Inflammatory macrophage treated with lipopolysaccharide for 4 hours (primary cell): ENCODE measurements at places on chromosomes 7 and 10.

DNA sequence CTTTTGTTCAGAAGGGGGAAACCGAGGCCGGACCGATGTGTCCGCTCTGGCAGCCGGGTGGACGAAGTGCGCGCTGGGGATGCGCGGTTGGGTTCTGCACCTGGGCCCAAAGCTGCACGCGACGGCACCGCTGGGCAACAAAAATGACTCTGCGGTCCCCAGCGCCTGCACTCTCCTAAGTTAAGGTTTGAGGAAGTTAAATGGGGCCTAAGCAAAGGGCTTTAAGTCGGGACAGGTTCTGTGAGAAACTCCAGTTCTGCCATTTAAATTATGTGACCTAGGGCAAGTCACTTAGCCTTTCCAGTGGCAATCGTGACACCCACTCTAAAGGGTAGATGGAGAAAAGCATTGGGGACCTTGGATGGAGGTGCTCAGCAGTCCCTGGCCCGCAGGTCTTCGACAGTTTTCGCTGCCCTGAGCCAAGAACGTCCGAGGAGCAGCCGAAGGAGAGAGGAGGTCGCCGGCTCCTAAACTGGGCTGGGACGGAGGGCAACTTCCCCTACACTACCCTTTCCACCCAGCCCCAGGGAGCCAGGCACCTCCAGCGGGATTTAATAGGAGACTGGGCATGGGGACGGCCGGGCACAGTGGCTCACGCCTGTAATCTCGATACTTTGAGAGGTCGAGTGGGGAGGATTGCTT, 534 bp upstream of the ACBD5 start:
- DNase-seq: peak; percentile 57

DNA sequence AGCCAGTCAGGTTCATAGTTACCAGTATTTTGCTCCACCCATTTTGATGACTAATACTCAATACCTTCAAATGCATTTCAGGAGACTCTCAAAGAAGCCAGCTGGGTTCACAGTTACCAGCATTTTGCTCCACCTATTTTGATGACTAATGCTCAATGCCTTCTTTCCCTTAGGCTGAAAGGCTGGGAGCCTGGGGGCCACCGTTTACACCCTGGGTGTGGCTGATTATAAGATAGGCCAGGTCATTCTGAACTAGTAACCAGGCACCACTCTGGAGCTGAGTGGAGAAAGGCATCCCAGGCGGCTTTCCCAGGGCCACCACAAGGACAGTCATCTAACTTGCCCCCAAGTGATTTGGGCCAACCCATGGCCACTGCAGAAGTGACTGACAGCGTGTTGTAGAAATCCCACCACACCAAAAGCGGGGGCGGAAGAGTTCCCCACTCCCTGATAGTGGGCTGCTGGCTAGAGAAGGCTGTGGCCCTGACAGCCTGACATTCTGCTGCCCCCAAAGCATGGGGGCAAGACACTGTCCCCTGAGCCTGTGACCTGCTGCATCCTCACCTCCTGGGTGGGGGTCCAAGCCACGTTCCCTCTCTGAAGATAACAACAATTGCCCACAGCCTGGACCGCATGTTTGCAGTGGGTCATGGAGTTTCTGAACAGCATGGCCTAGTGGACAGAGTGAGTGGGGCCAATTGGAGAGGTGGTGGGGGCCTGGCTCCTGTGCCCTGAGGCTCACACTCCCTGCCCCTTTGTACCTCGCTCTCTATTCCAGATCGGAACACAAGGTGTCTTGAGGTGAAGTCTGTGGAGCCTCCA, 23.0 kb upstream of the ZNF488 start:
- no peak for DNase-seq

DNA sequence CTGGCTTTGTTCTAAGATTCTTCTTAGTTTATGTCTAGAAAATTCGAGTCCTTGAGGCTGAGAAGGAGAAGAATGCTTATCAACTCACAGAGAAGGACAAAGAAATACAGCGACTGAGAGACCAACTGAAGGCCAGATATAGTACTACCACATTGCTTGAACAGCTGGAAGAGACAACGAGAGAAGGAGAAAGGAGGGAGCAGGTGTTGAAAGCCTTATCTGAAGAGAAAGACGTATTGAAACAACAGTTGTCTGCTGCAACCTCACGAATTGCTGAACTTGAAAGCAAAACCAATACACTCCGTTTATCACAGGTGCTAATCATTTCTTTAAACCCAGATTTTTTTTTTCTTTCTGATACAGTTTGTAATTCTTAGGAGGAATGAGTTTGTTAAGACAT, 6.7 kb downstream of the CEP55 start:
- no peak for DNase-seq

DNA sequence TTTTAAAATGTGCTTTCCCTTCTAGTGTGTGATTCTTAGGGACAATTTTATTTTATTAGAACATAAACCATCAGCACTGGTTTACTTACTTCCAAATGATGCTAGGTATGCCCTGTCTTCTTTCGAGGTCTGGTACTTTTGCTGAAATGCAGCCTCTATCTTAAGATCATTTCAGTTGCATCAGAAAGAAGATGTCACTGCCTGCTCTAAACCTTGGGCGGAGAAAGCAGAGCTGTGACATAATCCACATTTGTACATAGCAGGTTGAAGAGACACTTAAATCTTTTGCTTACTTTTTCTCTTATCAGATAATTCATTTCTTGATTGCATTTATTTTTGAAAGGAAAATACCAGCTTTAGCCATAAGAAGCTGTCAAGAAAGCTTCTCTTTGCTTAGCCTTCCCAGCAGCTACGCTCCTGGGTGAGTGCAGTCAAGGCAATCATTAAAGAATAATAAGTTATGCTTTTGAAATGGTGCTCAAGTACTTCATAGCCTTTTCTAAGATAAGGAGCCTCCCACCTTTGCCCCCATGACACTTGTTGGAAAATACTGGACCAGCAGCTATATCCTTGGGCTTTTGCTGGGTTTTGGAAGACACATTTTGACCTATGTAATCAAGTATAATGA, 108.4 kb upstream of the SAMD8 start:
- no peak for DNase-seq

GRCh38 chr7:144027070-144027469, 21.7 kb upstream of the OR2A5 start:
- no peak for DNase-seq

- DNase-seq: peak; percentile 47
These were observed 803 bp downstream of the GOLGA7B start for GRCh38 chr10:97850446-97850845.

DNA sequence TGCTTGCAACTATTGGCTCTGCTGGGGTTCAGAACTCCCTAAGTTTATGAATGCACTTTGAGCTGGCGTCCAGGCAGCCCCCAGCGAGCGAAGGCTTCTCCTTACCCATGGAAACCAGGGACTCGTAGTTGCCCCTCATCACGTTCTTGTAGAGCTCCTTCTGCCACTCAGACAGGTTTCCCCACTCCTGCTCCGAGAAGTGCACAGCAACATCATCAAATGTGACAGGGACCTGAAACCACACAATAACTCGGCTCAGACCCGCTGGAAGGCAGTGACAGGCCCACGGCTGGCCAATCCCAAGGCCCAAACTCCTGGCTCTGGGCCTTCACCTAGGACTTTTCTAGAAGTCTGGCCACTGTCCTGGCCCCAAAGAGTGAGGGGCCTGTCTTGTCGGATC, 6.9 kb downstream of the ZNF777 start:
- no peak for DNase-seq

DNA sequence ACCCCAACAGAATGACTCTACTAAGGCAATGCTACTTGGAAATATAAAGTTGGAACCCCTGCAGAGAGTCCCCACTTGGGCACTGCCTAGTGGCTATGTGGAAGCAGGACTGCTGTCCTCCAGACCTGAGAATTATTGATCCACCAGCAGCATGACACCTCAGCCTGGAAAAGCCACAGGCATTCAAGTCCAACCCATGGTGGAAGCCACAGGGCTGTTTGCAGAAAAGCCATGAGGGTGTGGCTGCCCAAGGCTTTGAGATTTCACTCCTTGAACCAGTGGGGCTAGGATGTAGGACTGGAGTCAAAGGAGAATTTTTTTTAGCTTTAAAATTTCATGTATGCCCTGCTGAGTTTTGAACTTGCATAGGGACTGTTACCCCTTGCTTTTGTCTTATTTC, 13.6 kb upstream of the GHRHR start:
- DNase-seq: no peak

DNA sequence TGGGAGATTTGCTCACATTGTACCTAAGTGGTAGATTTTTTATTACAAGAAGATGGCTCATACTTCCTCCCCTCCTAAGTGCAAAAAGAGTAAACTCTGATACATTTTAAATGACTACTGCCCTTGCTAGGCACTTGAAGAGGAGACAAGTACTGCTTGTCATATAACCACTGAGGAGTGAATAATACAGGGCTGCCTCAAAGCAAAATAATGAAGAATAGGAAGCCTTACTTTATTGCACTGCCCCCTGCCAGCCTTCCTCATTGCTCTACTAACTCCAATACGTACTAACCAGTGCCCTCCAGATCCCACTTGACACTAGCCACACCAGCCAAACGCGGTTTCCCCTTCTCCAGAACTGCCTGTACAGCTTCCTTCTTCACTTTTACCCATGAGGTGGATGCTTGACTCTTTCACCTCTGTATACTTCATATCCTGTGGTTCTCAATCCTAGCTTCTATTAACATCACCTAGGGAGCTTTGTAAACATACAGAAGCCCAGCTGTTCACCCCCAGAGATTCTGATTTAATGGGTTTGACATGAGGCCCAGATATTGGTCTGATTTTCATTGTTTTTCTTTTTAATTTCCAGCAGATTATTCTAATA, 11.7 kb upstream of the MTERF1 start:
- DNase-seq: no peak

DNA sequence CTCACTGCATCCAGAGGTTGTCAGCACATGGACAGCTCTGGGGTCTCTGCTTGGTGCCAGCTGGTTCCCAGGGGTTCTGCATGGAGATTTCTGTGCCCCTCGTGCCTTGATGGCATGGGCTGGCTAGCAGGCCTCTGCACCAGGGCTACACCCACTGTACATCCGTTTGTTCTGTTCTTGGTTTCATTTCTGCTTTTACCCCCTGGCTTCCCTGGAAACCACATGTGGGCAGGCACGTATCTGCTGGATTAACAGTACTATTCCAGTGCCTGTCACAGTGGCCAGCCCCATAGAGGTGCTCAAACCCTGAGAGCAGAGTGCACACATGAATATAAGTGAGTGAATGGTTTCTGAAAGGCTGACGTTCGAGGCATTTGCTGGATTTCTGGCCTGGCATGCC, 207.2 kb upstream of the GPR26 start:
- peak; percentile 24 for DNase-seq

DNA sequence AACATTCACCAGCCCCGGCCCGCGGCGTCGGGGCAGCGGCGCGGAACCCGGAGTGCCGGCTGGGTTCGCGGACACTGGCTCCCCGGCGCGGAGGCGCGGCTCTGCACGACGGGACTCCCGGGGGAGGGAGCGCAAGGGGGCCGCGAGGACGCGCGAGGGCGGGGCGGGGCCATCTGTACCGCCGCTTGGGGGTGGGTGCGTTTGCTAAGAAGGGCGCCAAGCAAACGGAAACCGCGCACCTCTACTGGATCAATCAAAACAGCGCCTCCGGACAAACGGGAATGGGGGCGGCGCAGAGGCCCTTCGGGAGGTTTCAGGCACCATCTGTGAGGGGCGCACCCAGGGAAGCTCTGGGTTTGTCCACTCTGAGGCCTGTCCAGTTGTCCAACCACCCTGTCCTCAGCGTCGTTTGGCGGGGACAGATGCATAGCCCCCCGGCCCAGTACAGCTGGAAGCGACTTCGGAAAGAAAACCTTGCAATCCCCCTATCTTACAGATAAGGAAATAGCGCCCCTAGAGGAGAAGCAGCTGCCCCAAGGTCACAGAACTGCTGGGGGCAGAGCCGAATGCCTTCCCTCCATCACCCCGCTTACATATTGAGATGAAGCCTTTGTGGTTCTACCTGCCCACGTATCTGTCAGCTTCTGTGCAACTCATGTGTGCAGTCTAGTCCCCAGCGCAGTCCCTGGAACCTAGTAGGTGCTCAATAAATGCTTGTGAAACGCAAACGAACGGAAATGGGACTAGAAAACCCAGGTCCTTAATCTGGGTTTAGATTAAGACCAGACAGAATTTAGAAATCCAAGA, 10.7 kb upstream of the SLIT1 start:
- DNase-seq: peak; percentile 75

DNA sequence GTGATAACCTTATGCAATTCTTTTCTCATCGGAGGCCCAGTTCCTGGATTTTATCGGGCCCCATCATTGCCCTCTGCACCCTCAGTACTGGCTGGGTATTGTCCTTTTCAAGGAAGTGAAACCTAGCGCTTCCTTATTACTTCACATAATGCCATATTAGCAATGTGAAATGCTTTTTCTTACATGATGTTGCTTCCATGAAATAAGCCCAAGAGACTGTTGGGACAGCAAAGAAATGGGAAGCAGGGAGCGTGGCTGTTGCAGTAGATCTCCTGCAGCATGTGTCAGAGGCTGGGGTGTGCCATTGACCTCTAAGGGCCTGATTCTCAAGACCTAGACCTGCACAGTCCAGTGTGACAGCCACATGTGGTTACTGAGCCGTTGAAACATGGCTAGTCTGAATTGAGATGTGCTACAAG, 8.1 kb downstream of the CHN2 start:
- DNase-seq: peak; percentile 98

DNA sequence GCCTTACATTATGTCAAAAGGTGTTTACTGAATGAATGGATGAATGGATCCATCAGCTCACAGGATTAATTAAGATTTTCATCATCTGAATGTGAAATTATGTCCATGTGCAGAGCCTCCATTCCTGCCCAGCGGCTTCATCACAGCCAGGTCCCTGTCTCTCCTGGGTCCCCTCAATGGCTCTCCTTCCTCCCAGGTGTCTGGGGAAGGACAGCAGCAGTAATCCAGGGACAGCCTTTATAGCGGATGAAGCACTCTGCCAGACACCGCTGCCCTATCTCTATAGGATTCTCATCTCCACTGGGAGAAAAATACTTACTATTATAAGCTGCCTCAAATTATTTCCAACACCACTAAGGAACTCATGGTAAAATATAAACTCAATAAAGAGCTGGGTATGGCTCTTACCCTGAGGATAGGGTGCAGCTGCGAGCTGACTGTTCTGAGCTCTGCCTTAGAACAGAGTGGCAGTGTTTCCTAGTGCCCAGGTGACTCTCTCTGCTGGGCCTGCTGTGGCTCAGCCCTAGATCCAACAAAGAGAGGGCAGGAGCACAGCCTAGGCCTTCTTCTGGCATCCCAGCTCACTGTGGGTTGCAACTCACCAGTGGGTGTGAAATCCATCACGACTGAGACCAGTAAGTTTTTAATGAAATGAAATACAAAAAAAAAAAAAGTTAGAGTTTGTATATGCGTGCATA, 38.3 kb downstream of the GPRIN2 start:
- DNase-seq: no peak

DNA sequence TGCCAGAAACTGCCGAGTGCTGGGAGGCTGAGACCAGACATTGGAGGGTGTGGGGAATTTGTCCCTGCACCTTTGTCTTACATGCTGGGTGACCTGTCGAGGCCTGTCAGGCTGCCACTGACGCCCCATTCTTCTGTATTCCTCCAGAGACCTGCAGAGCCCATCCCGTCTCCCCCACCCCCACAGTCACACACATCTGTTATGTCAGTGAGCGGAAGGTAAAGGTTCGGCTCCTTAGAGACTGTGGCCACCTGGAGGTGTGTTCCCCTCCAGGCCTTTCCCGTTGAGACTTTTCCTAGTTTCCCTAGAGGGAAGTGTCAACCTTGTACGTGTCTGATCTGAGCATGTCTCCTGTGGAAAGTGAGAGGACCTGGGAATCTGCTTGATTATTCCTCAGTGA, 84.5 kb downstream of the ATXN7L1 start:
- DNase-seq: no peak

- DNase-seq: no peak
These were observed 301.9 kb upstream of the TAC1 start for GRCh38 chr7:97430006-97430405.
